ENCODE measurements at places on chromosomes 13 and 19. TPM values are rescaled to one million over a fixed set of nuclear protein-coding genes. Genes with fewer than 3 reads are reported as not detected.

- no peaks in the 10 kb centered on the region for H3K27me3 ChIP-seq
- H3K27ac ChIP-seq: no peak overlapping the region
- DNase-seq: no peak
- no peaks in the 10 kb centered on the region for H3K4me1 ChIP-seq
Observed at GRCh38 chr19:1395194-1396018, 5.9 kb downstream of the GAMT start.

- no peaks in the 10 kb centered on the region for H3K4me1 ChIP-seq
- no peaks in the 10 kb centered on the region for H3K36me3 ChIP-seq
- no peaks in the 10 kb centered on the region for H3K27me3 ChIP-seq
- no peak overlapping the region for H3K27ac ChIP-seq
Observed at GRCh38 chr13:36513266-36513665, 81.0 kb downstream of the CCNA1 start.

DNA sequence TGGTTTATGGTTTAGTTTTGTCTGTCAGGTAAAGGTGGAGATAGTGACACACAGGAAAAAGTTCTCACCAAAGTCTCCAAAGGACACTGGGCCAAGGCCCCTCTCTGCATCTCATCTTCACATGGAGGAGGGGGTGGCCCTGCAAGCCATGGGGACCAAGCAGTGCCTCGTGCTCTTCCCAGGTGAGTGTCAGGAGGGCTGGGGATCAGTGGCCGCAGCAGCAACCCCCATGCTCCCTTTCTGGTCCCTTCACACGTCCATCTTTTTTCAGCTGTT is 88.0 kb downstream of the RGCC start:
- H3K4me1 ChIP-seq: peaks cover 23% of the 10 kb centered on the region
- no peak for DNase-seq
- no peak overlapping the region for H3K4me3 ChIP-seq
- no peaks in the 10 kb centered on the region for H3K27me3 ChIP-seq

DNA sequence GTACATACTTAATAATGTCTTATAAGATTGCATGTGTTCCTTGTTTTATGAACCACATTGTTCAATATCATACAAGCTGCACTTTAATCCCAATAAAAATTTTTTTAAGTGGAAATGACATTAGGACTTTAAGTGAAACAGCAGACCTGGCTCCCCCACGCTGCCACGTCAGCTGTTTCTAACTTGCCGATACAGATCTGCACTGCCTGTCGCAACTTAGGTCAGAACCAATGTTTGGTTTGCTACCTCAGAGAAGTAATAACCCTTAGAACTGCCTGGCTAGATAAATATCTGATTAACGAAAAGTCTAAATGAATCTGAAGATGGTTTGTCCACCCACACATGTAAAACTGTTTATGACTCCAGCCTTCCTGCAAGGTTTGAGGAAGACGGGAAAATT is 327.5 kb upstream of the DACH1 start:
- H3K27ac ChIP-seq: no peak overlapping the region
- H3K4me1 ChIP-seq: no peaks in the 10 kb centered on the region
- no peak for DNase-seq
- no peaks in the 10 kb centered on the region for H3K27me3 ChIP-seq

DNA sequence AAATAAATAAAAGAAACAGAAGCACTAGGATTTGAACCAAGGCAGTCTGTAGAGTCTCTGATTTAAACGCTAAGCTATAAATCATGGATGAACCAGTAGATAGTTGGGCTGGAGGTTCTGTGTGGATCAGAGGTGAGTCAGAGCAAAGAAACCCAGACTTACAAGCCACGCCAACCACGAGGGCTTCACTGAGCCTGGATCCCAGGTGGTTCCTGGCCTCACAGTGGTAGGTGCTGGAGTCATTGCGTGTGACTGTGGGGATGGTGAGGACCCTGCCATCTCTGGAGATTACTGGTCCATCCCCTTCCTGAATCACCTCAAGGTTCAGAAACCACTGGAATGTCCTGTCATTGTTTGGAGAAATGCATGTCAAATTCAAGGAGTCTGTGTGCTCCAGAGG is 19.3 kb upstream of the CEACAM20 start:
- H3K27me3 ChIP-seq: no peaks in the 10 kb centered on the region
- H3K27ac ChIP-seq: no peak overlapping the region
- H3K4me3 ChIP-seq: no peak overlapping the region

- peak overlapping the region; percentile 93 for H3K27ac ChIP-seq
- peaks cover 36% of the 10 kb centered on the region for H3K36me3 ChIP-seq
Observed at GRCh38 chr13:99199541-99200431, 868 bp upstream of the UBAC2 start.

- H3K27me3 ChIP-seq: no peaks in the 10 kb centered on the region
- peak overlapping the region; percentile 96 for H3K4me3 ChIP-seq
- peaks cover 65% of the 10 kb centered on the region for H3K36me3 ChIP-seq
- H3K27ac ChIP-seq: peak overlapping the region; percentile 92
Observed at GRCh38 chr19:38617283-38617763, 430 bp downstream of the MAP4K1 start.

- no peak overlapping the region for H3K4me3 ChIP-seq
- H3K27me3 ChIP-seq: no peaks in the 10 kb centered on the region
- no peaks in the 10 kb centered on the region for H3K4me1 ChIP-seq
Observed at GRCh38 chr13:82747291-82747690, 1135.0 kb downstream of the SLITRK1 start.

DNA sequence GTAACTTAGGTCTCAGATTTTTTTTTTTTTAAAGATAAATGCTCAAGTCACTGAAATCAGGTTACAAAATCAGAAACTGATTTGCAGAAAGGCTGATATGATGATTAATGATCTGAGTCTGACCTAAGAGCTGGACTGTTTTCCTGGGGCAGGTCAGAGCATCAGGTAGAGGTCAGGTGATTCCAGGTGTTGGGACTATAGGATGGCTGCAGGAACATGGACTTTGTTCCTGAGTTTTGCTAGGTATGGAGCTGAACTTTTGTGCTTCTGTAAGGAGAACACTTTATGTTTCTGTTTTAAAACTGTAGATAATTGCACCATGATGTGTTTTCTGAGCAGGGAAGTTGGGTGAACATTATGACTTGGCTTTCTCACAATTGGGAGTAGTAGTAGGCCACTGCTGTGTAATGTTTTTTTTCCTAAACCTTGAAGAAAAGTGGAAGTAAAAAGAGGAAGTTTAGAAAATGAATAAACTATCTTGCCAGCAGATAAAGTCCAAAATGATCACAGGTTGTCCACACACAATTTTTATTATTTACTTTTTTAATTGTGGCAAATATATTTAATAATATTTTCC is 297.2 kb downstream of the DCT start:
- H3K4me1 ChIP-seq: peaks cover 8% of the 10 kb centered on the region
- no peak overlapping the region for H3K27ac ChIP-seq
- H3K4me3 ChIP-seq: no peak overlapping the region
- no peaks in the 10 kb centered on the region for H3K36me3 ChIP-seq

- no peak overlapping the region for H3K27ac ChIP-seq
- H3K27me3 ChIP-seq: no peaks in the 10 kb centered on the region
- DNase-seq: no peak
- H3K4me1 ChIP-seq: no peaks in the 10 kb centered on the region
Observed at GRCh38 chr19:33110137-33110910, 21.6 kb upstream of the WDR88 start.

- peak overlapping the region; percentile 89 for H3K27ac ChIP-seq
- peak; percentile 47 for DNase-seq
- peaks cover 47% of the 10 kb centered on the region for H3K4me1 ChIP-seq
- H3K36me3 ChIP-seq: peaks cover 33% of the 10 kb centered on the region
Observed at GRCh38 chr19:5967994-5968430, 9.9 kb downstream of the RANBP3 start.

- no peak for DNase-seq
- no peak overlapping the region for H3K4me3 ChIP-seq
- peaks cover 6% of the 10 kb centered on the region for H3K27me3 ChIP-seq
- H3K27ac ChIP-seq: no peak overlapping the region
- no peaks in the 10 kb centered on the region for H3K4me1 ChIP-seq
Observed at GRCh38 chr13:95628488-95628887, 16.0 kb downstream of the DZIP1 start.

- no peak overlapping the region for H3K27ac ChIP-seq
- peaks cover 17% of the 10 kb centered on the region for H3K4me1 ChIP-seq
- no peaks in the 10 kb centered on the region for H3K36me3 ChIP-seq
- DNase-seq: no peak
Observed at GRCh38 chr13:114222461-114222968, 12.2 kb upstream of the CDC16 start.

DNA sequence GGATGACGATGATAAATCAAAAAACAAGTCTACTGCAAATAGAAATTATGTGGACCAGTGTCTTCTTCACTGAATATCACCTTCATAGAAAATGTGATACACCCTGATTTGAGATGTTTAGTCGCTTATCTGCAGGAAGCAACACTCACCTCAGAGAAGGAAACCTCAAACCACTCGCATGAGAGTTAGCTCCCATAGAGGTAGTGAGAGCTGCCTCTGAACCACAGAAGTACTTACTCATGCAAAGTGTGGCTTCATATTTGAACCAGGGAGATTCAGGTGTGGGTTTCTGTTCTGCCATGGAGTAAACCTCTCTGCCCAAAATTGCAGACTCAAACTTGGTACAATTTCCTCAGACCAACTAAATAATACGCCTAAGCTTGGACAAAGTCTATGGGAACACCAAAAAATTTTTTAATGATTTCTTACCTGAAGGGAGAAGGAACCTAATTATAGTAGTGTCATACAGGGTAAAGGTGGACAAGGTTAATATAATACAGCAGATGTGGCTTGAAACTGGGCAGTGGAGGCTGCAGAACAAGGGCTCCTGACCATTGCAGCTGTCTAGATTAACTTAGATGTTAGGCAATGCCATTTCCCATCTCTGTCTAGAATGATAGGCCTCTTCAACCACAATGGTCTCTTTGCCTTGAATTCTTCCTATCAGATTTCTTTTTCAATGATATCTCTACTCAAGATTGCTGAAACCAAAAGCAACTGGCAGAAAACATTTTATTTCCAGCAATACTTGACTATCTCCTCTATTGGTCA is 29.6 kb upstream of the RCBTB2 start:
- H3K36me3 ChIP-seq: peaks cover 35% of the 10 kb centered on the region
- H3K27ac ChIP-seq: peak overlapping the region; percentile 36
- H3K4me3 ChIP-seq: peak overlapping the region; percentile 46
- H3K27me3 ChIP-seq: peaks cover 46% of the 10 kb centered on the region

DNA sequence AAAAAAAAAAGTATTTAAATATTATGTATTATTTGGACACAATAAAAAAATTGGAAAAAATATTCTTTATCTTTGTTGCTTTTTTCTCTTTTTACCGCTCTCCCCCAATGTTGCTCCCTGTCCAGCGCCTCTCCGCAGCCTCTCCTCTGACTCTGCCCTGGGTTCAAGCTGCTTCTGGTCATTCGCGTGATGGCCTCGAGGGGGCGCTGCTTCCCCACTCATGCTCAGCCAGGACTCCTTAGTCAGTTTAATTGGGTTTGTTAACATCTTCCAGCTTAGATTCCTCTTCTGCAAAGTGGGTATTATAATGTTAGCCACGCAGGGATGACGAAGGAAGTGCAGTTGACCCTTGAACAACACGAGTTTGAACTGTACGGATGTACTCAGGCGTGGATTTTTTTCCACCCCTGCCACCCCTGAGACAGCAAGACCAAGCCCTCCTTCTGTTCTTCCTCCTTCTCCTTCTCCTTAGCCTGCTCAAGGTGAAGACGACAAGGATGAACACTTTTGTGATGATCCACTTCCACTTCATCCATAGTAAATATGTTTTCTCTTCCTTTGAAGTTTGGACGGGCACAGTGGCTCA is 4.9 kb upstream of the NWD1 start:
- H3K4me3 ChIP-seq: no peak overlapping the region
- no peaks in the 10 kb centered on the region for H3K36me3 ChIP-seq
- no peaks in the 10 kb centered on the region for H3K27me3 ChIP-seq
- DNase-seq: peak; percentile 38
- H3K4me1 ChIP-seq: no peaks in the 10 kb centered on the region

GRCh38 chr19:1514986-1515721 is 2.3 kb upstream of the ADAMTSL5 start:
- no peak for DNase-seq
- peaks cover 5% of the 10 kb centered on the region for H3K4me1 ChIP-seq
- peaks cover 4% of the 10 kb centered on the region for H3K27me3 ChIP-seq
- no peaks in the 10 kb centered on the region for H3K36me3 ChIP-seq

The ZSWIM4 gene
- total RNA-seq: 9.8 TPM

The TPTE2 gene
- total RNA-seq: not detected

The SPACA4 gene
- total RNA-seq: not detected

The CADM4 gene
- 0.39 TPM for total RNA-seq

The PGLYRP2 gene
- not detected for total RNA-seq

The PLEKHA4 gene
- 1.6 TPM for total RNA-seq

The MZF1 gene
- total RNA-seq: 18.8 TPM

The CRLF1 gene
- not detected for total RNA-seq

The S1PR5 gene
- 0.23 TPM for total RNA-seq

The ZNF154 gene
- total RNA-seq: 4.0 TPM

The FXYD3 gene
- total RNA-seq: not detected

The SMIM24 gene
- 0.84 TPM for total RNA-seq

The PLEKHF1 gene
- total RNA-seq: 28.0 TPM

All from activated T-helper 2 cell treated with anti-CD3 and anti-CD28 coated beads, Interferon-gamma antibody, Interleukin-2, Interleukin-4, amounts not matched to agents 10 μg/mL and 5 μg/mL and 100 μg/mL, durations not matched to agents 14 hours and 24 hours and 36 hours (primary cell).